CD4-positive, alpha-beta T cell treated with Interleukin-1 beta for 1 hour (primary cell): ENCODE measurements at places on chromosomes 4 and X.

GRCh38 chrX:150975655-150976390, 7.3 kb upstream of the HMGB3 start:
- no peak for DNase-seq

DNA sequence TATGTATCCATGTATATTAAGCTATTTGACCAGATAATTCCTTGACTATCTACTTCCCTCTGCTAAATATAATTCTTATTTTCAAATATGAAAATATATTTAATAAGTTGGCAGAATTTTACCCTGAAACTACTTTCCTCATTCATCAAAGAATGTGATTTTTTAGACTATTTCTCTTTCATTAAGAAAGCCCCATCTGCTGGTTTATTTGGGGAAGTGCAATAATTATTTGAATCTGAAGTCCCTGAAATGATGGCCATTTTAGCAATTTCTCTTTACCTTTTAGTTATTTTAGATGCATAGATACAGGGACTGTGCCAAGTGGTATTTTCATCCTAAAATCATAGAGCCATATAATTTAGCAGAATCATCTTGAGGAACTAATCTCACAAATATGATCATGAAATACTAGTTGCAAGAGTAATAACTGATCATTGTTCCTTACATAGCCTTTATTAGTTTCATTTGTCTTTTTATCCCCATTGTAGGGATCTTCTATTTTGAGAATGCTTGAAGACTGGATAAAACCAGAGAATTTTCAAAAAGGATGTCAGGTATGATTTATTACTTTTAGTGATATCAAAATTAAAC, 39.0 kb downstream of the ENPEP start:
- DNase-seq: no peak

DNA sequence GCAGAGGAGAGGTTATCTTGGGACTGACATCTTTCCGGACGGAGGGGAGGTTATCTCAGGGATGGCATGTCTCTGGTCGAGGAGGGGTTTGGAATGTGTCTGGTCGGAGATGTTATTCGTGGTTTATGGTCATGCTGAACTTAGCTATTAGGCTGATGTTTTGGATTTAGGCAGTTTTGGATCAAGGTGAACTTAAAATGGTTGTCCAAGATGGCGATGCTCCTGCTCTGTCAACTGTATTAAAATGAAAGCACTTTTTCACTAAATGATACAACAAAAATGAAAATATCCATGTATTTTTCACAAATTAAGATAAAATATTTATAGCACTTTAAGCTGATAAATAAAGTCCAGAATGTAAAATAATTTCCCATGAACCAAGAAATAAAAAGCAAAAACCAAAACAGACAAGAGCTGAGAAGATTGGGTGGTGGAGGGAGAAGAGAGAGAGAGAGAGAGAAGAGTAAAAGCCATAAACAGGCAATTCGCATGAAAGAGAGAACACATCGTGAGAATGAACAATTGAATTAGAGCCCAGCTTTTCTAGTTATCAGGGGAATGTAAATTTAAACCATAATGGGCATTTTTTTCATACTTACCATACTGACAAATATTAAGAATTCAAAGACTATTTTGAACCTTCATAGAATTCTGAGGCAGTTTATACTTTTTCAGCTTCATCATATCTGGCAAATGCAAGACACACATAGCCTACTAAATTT, 2236.0 kb upstream of the AGA start:
- no peak for DNase-seq

- DNase-seq: peak; percentile 35
Observed at GRCh38 chrX:71253253-71254091, 468 bp downstream of the ZMYM3 start.

DNA sequence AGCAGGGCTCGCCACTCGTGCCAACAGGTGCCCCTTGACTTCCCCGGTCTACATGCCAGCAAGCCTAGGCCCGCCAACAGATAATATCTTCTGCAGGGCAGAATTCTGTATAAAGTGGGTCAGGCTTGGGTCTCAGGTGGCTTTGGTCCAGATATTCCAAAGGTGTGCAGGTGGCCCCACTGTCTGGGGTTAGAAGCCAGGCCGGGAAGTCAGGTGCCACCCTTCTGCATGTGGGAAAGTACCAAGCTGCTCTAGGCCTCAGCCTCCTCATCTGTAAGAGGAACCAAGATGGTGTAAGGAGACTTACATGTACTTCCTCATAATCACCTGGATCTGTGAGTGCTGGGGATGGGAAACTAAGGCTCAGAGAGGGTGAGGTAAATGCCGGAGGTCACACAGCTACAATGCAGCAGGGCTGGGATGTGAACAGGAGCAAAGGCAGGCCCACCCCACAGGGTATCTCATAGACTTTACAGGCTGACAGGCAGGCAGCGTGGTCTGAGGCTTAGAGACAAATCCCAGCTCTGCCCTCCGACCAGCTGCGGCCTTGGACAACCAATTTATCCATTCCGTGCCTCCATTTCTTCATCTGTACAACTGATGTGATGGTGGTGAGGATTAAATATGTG, 35.9 kb downstream of the WDR1 start:
- no peak for DNase-seq

- no peak for DNase-seq
Observed at GRCh38 chrX:74519870-74520269, 94.6 kb downstream of the RLIM start.

DNA sequence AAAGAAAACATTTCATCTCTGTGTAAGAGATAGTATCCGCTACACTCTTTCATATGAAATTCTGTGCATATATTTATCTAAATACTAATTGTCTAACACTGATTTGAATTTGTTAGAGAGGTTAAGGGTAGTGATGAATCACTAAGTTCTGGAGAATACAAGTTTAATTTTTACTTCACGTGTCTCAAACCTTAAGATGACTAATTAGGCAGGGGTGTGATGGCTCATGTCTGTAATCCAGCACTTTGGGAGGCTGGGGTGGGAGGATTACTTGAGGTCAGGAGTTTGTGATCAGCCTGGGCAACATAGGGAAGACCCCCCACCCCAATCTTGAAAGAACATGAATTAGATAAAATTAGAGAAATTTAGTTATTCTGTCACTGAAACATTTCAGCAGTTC, 2241.9 kb downstream of the PCDH7 start:
- DNase-seq: no peak

- DNase-seq: no peak
Observed at GRCh38 chr4:65671372-65671771, 1.1 kb upstream of the EPHA5 start.

DNA sequence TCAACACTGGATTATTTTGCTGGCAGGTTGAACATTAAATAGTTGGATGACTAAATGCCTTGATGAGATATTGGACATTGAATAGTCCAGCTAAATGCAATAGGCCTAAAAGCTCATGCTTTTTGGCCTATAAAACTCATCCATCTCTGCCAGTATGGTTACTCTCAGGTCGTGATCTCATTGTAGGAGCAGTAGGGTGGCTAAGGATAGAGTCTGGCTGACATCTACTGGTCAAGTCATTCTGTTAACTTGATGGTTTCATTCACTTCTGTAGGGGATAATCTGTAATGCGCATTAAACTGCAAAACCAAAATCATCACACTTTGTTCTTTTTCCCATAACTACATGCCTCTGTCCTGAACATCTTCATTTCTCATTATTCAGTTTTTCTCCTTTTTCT, 227.0 kb downstream of the DKK2 start:
- DNase-seq: no peak
